ENCODE measurements at places on chromosomes 3 and 15. TPM values are rescaled to one million over a fixed set of nuclear protein-coding genes. Genes with fewer than 3 reads are reported as not detected.

Gene SI
- total RNA-seq = not detected

Gene TGM5
- total RNA-seq = 1.7 TPM

Gene TMEM158
- total RNA-seq = 7.5 TPM

Gene ACTRT3
- 1.5 TPM for total RNA-seq

Gene MUC20
- total RNA-seq = 98.1 TPM

Gene GOLGA6L22
- not detected for total RNA-seq

Gene RASGRF1
- total RNA-seq = 6.0 TPM

Gene RLBP1
- total RNA-seq = not detected

DNA sequence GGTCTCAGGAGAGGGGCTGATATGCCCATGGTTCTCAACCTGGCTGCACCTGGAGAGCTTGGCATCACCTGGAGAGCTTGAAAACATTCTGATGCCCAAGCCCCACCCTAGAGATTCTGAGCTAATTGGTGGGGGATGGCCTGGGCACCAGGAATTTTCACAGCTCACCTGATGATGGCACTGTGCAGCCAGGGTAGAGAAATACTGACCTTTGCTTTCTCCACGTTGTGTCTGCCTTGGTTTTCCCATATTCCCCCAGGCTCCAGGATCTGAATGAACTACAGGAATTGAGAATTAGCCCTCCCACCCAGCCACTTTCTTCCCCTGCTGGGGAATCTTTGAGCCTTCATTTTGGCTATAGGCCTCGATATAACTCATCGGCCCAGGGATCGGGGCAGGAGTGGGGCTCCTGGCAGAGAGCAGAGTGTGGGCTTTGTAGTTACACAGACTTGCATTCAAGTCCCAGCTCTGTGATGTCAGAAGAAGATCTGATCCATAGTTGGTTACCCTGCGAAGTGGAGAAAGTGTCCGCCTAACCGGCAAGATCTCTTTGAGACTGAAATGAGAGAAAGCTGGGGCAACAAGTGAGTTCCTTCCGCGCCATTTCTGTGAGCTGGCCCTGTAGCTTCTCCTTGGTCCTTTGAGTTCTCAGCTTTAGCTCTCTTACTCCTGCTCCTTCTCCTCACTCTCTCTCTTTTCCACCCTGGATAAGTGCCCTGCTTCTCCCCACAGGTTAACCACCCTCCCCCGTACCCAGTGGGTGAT lies 33.1 kb upstream of the UBE2Q2 start:
- H3K4me1 ChIP-seq = no peaks in the 10 kb centered on the region
- H3K27ac ChIP-seq = no peak overlapping the region
- H3K27me3 ChIP-seq = no peaks in the 10 kb centered on the region
- H3K4me3 ChIP-seq = no peak overlapping the region

DNA sequence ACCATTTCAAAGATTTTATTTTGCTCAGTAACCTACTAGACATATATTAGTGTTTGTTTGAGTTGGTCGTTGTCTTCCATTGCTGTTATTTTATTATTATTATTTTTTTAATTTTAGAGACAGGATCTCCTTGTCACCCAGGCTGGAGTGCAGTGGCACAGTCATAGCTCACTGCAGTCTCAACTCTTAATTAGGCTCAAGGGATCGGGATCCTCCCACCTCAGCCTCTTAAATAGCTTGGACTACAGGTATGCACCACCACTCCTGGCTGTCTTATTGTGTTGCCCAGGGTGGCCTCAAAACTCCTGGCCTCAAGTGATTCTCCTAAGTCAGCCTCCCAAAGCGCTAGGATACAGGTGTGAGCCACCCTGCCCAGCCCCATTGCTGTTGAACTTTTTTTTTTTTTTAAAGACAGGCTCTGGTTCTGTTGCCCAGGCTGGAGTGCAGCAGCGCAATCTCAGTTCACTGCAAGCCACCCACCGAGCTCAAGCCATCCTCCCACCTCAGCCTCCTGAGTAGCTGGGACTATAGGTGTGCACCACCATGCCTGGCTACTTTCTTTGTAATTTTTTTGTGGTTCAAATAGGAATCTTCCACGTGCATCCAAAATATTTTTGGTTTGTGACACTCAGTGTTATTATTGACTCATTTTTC lies 18.2 kb downstream of the SETD5 start:
- DNase-seq = no peak
- H3K36me3 ChIP-seq = peaks cover 10% of the 10 kb centered on the region
- peak overlapping the region; percentile 62 for H3K27ac ChIP-seq
- H3K4me3 ChIP-seq = no peak overlapping the region
- H3K27me3 ChIP-seq = no peaks in the 10 kb centered on the region

GRCh38 chr3:5349343-5349742 lies 161.8 kb downstream of the EDEM1 start:
- H3K27me3 ChIP-seq = no peaks in the 10 kb centered on the region
- no peak overlapping the region for H3K27ac ChIP-seq
- H3K4me1 ChIP-seq = no peaks in the 10 kb centered on the region
- no peaks in the 10 kb centered on the region for H3K36me3 ChIP-seq

- peak overlapping the region; percentile 90 for H3K27ac ChIP-seq
- H3K4me3 ChIP-seq = no peak overlapping the region
- H3K27me3 ChIP-seq = no peaks in the 10 kb centered on the region
Measured at GRCh38 chr15:59255680-59256336, 49.2 kb downstream of the LDHAL6B start.

- DNase-seq = no peak
- H3K27me3 ChIP-seq = no peaks in the 10 kb centered on the region
- no peaks in the 10 kb centered on the region for H3K36me3 ChIP-seq
- H3K27ac ChIP-seq = no peak overlapping the region
Measured at GRCh38 chr15:63605816-63606215, 8.6 kb downstream of the FBXL22 start.

- no peak overlapping the region for H3K27ac ChIP-seq
- H3K36me3 ChIP-seq = 0 out of 2 replicates have a peak, but pooled peaks cover 6% of the 10 kb centered on the region
- DNase-seq = no peak
- H3K27me3 ChIP-seq = no peaks in the 10 kb centered on the region
- H3K4me1 ChIP-seq = peaks cover 12% of the 10 kb centered on the region
- no peak overlapping the region for H3K4me3 ChIP-seq
Measured at GRCh38 chr3:197219619-197220018, 78.8 kb downstream of the DLG1 start.

DNA sequence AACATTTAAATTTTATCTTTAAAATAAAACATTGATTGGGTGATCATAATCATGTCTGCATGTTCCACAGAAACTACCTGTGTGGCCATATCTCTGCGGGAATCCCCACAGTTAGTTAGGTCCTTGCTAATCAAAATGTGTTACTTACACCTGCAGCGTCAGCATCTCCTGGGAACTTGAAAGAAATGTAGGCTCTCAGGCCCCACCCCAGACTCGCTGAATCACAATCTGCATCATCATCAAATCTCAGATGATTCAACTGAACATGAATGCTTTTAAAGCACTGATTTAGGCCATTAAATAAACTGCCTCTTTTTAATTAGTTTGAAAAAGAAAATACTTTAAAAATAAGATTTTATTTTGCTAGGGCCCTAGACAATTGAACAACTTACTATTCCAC lies 577.8 kb downstream of the PYDC2 start:
- H3K36me3 ChIP-seq = no peaks in the 10 kb centered on the region
- no peak overlapping the region for H3K27ac ChIP-seq
- no peak overlapping the region for H3K4me3 ChIP-seq
- DNase-seq = no peak

DNA sequence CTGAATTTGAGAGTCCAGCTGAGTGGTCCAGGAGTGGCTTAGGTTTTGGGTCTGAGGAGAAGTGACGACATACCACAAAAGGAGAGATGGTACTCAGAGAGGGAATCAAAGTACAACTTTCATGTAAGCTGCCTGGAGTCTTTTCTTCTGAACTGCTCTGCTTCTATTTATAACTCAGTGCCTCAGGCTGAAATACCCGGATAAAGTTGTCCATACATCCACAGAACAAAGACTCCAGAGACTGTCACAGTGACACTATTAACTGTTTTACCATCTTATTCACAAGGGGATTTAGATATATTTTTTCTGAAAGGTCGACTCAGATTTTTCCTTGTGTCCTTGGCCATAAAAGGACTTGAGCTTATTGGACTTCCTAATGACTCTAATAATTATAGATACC lies 264.3 kb upstream of the DNAJC19 start:
- H3K4me3 ChIP-seq = no peak overlapping the region
- no peaks in the 10 kb centered on the region for H3K27me3 ChIP-seq
- H3K27ac ChIP-seq = no peak overlapping the region

GRCh38 chr15:35279811-35280210 lies 194.7 kb upstream of the NANOGP8 start:
- no peak for DNase-seq
- no peak overlapping the region for H3K4me3 ChIP-seq
- H3K27ac ChIP-seq = no peak overlapping the region
- no peaks in the 10 kb centered on the region for H3K36me3 ChIP-seq

- H3K27ac ChIP-seq = peak overlapping the region; percentile 85
- DNase-seq = no peak
- no peak overlapping the region for H3K4me3 ChIP-seq
- peaks cover 18% of the 10 kb centered on the region for H3K36me3 ChIP-seq
- H3K4me1 ChIP-seq = peaks cover 60% of the 10 kb centered on the region
Measured at GRCh38 chr15:67175643-67176071, 78.8 kb downstream of the AAGAB start.

DNA sequence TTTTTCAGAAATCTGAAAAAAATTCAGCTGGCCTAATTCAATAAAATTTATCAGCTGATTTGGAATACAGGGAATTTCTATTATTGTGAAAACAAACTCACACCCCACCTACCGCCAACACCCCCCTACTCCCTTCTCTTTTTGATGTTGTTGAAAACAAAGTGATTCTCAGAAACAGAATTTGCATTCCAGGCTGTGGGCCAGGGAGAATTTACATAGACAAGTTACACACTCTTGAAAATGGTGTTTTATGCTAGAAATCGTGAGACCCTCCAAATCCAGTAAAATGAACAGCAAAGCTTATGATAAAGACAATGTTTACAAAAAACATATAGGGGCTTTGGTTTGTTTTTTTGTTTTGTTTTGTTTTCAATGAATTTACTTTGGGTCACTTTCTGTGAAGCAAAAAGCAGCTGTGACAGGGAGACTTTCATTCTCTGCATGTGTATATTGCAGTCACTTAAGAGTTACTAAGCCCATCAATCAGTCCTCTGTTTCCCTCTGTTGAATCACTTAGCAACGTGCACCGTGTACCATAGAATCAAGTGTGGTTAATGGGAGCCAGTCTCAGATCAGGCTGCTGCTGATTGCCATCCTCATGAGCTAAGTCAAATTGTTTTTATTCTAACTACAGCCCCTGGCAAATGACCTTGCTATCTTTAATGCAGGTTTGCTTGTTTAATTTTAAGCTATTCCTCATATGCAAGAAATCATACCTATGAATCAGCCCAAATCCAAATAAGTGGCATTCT lies 159.8 kb downstream of the ALCAM start:
- DNase-seq = no peak
- H3K4me3 ChIP-seq = no peak overlapping the region
- no peaks in the 10 kb centered on the region for H3K27me3 ChIP-seq
- H3K4me1 ChIP-seq = peaks cover 44% of the 10 kb centered on the region

- DNase-seq = no peak
- H3K27me3 ChIP-seq = no peaks in the 10 kb centered on the region
- no peak overlapping the region for H3K27ac ChIP-seq
Measured at GRCh38 chr15:80785811-80786354, 6.7 kb downstream of the CEMIP start.

GRCh38 chr3:16596352-16597032 lies 8.7 kb downstream of the DAZL start:
- no peak overlapping the region for H3K27ac ChIP-seq
- no peak for DNase-seq

- no peak for DNase-seq
- H3K36me3 ChIP-seq = no peaks in the 10 kb centered on the region
- no peak overlapping the region for H3K4me3 ChIP-seq
- no peaks in the 10 kb centered on the region for H3K27me3 ChIP-seq
- no peaks in the 10 kb centered on the region for H3K4me1 ChIP-seq
- no peak overlapping the region for H3K27ac ChIP-seq
Measured at GRCh38 chr3:14921811-14922705, 25.3 kb upstream of the NR2C2 start.
